T-helper 2 cell treated with Interferon-gamma antibody and Interleukin-4, amounts not matched to agents 100 ng/mL and 5 ng/mL, for 36 hours (primary cell): ENCODE measurements at places on chromosomes 1 and 21. TPM values are rescaled to one million over a fixed set of nuclear protein-coding genes. Genes with fewer than 3 reads are reported as not detected.

Gene ZBTB48
- 29.8 and 32.9 TPM in 2 replicates for total RNA-seq

Gene RAD54L
- 47.1 and 50.3 TPM in 2 replicates for total RNA-seq

Gene SLX9
- 48.2 TPM in 2 replicates for total RNA-seq

Gene TOR1AIP1
- 89.7 and 90.5 TPM in 2 replicates for total RNA-seq

Gene UTP25
- 10.4 and 10.7 TPM in 2 replicates for total RNA-seq

Gene GBP5
- total RNA-seq: 239 and 241 TPM in 2 replicates

Gene C4BPB
- 0.57 and 1.1 TPM in 2 replicates for total RNA-seq

Gene ST6GALNAC5
- not detected in 2 replicates for total RNA-seq

Gene PPOX
- 29.6 and 36.3 TPM in 2 replicates for total RNA-seq

Gene CCDC28B
- total RNA-seq: 34.3 and 35.5 TPM in 2 replicates

Gene CELA2A
- total RNA-seq: not detected in 2 replicates

Gene TFAP2E
- total RNA-seq: 0.43 and 0.73 TPM in 2 replicates

Gene CLCA4
- total RNA-seq: not detected in 2 replicates

Gene NBPF11
- 10.1 and 11.0 TPM in 2 replicates for total RNA-seq

Gene RHOU
- total RNA-seq: 1.5 and 1.8 TPM in 2 replicates

Gene TRIM46
- 15.2 and 17.3 TPM in 2 replicates for total RNA-seq

Gene FCRLA
- not detected in 2 replicates for total RNA-seq

Gene FCRL5
- not detected in 2 replicates for total RNA-seq

Gene DRAXIN
- total RNA-seq: 0.09 and 0.11 TPM in 2 replicates

Gene NTNG1
- total RNA-seq: not detected in 2 replicates

Gene ANGPTL3
- total RNA-seq: not detected in 2 replicates

Gene RIMKLA
- 1.2 and 1.7 TPM in 2 replicates for total RNA-seq

Gene FAM43B
- total RNA-seq: not detected in 2 replicates
